ENCODE measurements at places on chromosomes 3 and 15.

- DNase-seq = no peak
Observed at GRCh38 chr15:52520421-52520820, 8.3 kb downstream of the MYO5A start.

GRCh38 chr3:165103616-165104015, 25.3 kb upstream of the SI start:
- no peak for DNase-seq

DNA sequence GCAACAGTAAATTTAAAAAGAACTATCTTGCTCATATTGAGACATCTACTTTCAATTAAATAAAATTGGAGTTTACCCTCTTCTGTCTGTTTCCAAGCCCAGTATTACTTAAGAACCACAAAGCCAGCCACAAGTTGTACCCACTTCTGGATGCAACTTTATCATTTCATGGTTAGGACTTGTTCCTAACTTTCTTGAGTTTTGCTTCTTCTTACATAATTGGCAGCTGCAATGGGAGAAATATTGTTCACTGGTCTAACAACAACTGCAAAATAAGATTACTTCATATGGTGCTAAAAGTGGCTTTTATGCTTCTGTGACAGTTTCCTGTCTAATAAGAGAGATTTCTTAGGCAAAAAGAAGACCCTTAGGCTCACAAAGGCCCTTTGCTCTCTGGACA, 240.6 kb downstream of the OTOL1 start:
- DNase-seq = no peak

DNA sequence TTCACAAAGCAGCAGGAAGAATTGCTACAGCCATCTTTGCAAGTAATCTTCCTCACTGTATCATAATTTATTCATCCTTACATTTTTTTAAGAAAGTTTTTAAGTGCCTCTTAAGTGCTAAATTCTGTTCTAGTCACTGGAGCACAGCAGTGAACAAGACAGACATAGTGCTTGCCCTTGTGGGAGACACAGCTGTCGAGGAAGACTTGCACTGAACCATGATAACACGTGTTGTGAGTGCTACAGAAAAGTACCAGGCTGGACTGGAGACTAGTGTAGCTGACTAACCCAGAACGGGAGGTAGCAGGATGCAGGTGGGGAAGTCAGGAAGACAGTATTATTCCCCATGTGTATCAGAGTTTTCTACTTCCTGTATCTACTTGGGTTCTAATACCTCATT, 300.6 kb downstream of the TBL1XR1 start:
- DNase-seq = no peak

GRCh38 chr3:193660171-193660570, 67.2 kb downstream of the OPA1 start:
- no peak for DNase-seq

DNA sequence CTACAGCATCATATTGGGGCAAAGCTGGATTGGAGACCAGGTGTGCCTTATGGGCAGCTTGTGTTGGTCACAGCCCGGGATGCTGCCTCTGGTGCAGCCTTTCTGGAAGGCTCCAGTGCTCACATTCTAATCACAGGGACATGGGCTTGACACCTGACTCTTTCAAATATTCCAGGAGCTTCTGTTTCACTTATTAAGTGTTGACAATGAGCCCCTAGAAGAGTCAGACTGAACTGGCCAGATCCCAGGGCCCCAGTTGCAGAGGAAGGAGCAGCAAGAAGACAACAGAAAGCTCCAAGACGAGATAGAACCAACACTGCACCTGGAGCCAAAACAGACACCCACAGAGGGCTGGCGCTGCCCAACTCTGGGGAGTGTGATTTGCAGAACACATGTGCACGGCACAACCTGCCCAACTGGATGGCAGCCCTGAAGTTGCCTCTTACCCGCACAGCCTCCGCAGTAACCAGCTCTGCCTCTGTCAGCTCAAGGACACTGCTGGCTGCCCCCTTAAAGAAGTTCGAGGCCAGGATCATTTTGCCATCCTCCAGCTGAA, 30.3 kb downstream of the ALDH1L1 start:
- peak; percentile 8 for DNase-seq

- DNase-seq = peak; percentile 98
Observed at GRCh38 chr3:40309418-40309924, at the start of gene EIF1B. EIF1B (plus strand) TSS chr3:40309707; CDS start chr3:40309942, 235 bp downstream.

DNA sequence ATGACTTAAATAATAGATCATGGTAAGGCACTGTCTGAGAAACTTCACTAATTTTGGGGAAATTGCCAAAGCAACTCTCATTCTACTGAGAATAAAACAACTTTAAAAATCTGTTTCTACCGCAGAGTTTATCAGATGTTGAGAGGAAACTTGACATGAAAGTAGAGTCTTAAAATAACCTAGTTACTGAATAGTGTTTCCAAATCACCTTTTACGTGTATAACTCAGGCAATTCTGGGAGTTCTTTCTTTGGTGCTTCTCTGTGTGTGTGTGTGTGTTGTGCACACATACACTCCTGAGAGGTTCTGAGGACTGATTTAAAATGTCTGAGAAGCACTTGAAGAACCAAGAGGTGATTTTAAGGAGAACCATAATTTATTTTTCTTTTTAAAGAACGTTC, 236.6 kb downstream of the SV2B start:
- DNase-seq = no peak

GRCh38 chr15:44719293-44719999, 8.1 kb downstream of the B2M start:
- DNase-seq = peak; percentile 63

- DNase-seq = no peak
Observed at GRCh38 chr3:128707928-128708494, 18.0 kb upstream of the RAB7A start.

DNA sequence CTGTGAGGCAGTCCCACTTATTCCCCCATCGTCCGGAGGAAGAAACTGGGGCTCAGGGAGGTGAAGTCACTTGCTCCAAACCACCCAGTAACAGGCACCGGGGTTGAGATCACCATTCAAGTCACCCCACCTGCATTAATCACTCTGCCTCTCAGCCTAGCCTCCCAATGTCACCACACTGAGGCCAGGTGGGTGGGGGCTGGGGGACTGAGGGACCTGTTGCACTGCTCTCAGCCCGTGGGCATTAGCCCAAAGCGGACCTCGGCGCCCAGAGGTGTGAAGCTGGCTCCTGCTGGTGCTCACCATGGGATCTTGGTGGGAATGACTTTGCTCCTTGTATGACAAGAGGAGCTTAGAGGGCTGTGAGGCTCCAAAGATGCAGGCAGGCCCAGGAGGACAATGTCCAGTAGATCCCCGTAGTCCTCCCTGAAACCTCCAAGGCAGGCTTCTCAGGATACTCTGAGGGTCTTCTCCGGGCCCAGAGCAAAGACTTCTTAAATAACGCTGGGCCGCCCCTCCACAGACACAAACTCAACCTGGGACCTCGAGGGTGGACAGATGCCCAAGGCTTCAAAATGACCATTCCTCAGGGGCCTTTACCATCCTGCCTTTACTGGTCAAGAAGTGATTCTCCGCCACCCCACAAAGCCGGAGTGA, 1.7 kb downstream of the NT5DC2 start:
- DNase-seq = no peak

DNA sequence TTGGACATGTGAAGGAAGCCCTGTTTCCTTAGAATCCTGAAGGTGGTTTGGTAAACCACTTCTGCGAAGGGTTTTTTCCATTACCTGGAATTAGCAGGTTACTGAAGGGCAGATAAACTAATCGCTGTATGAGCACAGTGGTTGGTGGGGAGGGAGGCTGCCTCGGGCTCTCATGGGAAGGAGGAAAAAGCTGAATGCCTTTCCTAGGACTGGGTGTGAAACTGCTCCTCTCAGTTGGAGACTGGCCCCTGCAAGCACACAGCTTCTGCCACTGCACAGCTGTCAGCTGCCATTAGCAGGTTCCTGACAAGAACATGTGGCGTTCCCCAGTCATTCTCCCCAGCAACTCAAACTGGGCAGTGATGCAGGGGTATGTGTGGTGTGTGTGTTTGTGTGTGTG, 376.3 kb downstream of the GAP43 start:
- no peak for DNase-seq

DNA sequence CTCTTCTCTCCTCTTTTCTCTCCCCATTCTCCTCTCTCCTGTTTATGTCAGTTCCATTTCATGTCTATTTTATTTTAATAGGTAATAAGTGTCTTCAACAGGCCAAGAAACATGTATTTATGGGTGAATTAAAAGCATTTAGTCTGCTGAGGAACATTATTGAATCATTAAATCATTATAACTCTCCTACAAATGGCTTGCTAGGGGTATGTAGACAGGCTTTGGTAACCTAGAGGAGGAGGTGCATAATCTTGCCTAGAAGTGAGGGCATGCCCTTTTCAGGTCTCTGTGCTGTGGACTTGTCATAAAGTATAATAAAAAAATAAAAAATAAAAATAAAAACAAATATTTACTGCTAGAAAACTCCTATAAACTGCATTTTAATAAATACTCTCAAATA, 88.9 kb upstream of the SNTN start:
- DNase-seq = no peak

DNA sequence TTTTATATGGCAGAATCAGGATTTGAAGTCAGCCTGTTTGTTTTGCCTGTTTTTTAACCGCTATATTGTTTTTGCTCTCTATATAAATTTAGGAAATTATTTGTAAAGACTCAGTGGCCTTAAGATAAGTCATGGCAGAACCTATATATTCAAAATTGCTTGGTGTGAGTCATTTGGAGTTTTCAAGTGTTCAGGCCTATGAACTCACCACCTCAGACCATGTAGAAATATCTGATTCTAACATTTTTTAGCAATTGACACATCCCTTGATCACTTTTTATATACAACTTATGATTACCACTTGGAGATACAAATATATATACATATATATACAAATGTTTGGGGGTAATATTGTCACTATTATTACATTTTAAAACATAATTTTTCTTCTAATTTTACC, 95.7 kb downstream of the VGLL3 start:
- DNase-seq = no peak

DNA sequence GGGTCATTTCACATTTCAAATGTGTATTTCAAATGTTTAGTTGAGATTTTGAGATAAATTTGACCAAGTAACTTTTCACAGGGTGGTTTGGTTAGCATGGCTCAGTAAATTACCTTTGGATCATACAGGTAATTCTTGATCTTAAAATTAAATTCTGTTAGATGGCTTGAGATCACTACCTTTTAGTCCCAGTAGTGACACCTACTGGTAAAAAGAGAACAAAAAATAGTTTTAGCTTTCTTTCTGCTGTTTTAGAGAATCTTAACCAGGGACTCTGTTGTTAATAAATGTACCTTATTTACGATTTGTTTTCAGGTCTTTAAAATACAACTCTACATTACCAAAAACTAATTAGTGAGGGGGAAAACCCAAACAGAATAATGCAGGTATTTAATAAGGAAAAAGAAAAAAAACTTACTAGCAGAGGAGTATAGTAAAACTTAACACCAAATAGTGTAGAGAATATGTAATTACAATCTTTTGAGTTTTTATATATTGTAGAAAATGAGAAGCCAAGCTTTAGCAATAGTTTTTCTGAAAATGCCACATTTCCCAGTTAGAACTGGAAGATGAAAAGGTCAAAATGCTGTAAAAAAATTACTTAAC, 620.3 kb upstream of the AGTR1 start:
- no peak for DNase-seq

GRCh38 chr3:170076715-170077238, 39.0 kb downstream of the GPR160 start:
- no peak for DNase-seq

- DNase-seq = no peak
Observed at GRCh38 chr15:69749797-69750196, 297.2 kb downstream of the RPLP1 start.

- DNase-seq = no peak
Observed at GRCh38 chr3:55061720-55062034, 133.8 kb upstream of the LRTM1 start.

DNA sequence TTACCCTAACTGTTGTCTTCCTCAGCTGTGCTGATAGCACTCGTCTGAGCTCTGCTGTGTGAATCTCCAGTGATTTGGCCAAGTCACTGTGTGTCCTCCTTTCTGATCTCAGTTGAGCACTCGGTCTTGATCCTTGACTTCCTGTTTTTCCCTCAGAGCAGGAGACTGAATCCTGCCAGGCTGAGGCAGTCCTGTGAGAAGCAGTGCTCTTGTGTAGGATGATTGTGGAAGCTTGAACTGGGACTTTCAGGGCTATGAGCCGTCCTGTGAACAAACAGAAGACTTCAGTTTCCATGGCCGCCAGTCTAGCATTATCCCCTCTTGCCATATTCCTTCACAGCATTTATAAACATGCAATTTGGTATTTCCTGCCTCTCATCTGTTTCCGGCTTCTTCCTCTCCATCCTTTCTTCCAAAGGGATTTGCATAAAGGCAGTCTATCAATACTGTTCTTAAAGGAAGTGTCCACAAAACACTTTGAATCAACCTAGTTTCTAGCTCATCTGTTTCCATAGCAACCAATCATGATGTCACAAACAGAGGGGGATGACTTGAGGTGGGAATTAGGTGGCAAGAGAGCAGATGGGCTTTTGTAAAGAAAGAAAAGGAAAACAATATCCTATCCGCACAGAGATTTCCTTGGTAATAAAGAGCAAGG, 237.2 kb downstream of the AGBL1 start:
- DNase-seq = no peak

DNA sequence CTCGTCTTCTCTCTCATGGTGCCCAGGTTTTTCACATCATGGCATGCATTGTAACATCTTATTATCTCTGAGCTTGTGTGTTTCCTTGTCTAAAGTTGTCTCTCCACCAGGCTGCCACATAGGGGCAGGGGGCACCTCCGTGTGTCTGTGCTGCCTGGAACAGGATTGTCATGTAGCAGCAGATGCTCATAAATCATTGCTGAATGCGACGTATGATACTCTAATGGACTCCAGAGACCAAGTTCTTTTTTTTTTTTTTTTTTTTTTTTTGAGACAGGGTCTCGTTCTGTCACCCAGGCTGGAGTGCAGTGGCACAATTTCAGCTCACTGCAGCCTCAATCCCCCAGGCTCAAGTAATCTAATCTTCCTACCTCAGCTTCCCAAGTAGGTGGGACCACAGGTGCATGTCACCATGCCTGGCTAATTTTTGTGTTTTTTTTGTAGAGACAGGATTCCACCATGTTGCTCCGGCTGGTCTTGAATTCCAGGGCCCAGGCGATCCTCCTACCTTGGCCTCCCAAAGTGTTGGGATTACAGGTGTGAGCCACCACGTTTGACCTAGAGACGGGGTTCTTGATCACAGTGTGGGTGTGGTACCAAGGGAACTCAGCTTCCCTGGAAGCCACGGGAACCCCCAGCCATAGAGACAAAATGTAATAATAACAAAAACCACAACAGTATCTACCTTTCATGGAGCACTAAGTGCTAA, 4.7 kb upstream of the DNASE1L3 start:
- DNase-seq = no peak

Measured in stimulated activated CD4-positive, alpha-beta T cell treated with anti-CD3 and anti-CD28 coated beads, Interleukin-2, amount 100 ng/mL, for 24 hours (primary cell).